ENCODE measurements at places on chromosomes 3 and 15. TPM values are rescaled to one million over a fixed set of nuclear protein-coding genes. Genes with fewer than 3 reads are reported as not detected.

Gene RPUSD2
- 17.7 TPM for total RNA-seq

Gene ALDH1L1
- not detected for total RNA-seq

Gene TASOR
- total RNA-seq = 87.1 TPM

Gene LTF
- not detected for total RNA-seq
